ENCODE measurements at places on chromosomes 2 and 18.

DNA sequence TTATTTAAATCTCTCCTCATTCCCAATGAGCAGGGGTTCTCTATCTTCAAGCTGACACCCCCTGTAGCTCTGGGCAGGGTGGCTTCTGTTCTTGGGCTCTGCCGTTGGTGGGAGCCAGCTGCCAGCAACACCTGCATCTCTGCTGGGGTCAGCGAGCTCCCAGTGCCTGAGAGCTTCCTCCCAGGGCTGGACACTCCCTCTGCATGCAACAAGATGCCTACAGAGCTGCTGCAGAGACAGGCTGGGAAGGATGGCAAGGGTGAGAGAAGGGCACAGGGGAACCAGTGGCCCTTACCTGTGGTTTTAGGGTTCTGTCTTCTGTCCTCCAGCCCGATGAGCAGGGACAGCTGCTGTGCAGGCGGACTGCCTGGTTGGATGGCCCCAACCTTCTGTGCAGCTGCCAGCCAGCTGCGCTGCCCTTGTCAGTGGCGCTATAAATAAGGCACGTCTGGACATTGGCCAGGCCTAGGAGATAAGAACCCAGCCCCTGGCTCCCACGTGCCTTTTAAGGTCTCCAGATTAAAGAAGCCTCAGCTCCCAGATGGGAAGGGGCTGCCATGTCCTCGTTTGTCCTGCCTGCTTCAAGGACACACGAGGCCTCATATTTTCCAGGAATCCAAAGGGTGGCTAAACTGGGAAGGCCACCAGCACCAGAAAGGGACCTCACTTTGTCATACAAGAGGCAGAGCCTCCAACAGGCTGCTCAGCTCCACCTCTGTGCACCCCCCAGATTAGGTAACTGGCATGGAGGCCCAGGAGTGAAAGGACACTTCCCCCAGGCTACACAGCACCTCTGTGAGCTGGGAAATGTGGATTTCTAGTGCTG, 39.5 kb upstream of the FHL2 start:
- DNase-seq: no peak

DNA sequence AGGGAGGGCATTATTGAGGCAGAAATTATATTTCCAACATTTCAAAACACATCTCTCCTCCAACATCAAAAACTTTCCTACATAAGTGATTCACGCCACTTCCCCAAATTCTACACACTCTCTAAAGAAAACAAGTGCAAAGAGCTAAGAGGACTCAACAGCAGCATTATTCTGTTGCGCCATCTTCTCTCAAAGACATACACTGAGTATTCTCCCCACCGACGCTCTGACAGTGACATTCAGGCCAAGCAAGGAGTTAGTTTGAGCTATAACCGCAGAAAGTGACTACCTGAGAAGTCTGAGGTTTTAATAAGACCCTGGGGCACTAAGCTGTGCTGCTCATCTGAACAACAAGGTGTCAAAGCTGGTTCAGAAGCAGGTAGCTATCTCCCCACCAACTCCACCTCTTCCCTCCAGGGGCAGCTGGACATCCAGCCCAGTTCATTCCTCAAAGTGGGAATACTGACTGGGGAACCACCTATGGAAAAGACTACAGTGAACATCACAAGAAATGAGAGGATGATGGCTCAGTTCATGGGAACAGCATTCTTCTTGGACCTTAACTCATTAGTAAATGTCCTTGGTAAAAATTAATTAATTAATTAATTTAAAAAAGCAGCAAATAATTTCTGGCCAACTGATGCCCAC, 309.5 kb upstream of the CCDC68 start:
- DNase-seq: no peak

DNA sequence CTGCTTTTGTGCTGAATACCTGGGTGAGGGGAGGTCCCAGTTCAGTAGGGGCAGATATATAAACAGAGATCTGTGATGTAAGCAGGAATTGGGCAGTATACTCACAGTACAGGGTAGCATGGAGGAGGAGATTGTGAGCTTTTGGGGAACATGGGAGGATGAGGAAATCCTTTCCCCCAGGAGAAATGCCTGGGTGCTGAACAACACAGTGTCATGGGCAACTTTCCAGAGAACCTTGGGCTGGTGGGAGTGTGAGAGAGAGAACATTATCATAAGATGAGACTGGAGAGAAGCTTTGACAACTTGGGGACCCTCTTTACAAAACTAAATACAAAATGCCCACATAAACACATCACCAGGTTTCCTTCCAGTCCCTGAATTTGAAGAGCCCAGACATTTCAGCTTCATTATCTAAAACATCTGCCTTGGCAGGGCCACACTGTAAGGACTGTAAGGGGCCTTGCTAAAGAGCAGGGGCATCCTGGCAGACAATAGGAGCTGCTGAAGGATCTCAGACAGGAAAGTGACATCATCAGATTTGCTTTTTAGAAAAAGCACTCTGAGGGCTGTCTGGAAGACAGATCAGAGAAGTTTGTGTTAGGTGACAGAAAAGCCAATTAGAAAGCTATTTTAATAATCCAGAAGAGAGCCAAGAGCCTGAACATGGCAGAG, 303.1 kb upstream of the FBXO11 start:
- DNase-seq: no peak

DNA sequence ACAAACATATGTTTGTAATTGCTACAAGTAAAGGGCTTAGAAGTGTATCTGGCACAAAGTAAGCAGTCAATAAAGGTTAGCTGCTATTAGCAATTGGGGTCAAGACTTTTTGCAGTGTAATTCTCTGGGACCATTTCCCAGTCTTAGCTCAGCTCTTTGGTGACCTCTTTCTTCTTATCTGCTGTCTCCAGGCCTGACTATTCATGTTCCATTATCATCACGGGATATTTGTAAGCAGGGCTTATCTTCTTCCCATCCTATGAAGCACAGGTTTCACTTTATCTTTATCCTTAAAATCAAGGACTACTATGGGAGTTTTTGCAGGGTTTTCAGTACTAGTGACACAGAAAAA, 131.7 kb downstream of the DOCK10 start:
- DNase-seq: no peak

DNA sequence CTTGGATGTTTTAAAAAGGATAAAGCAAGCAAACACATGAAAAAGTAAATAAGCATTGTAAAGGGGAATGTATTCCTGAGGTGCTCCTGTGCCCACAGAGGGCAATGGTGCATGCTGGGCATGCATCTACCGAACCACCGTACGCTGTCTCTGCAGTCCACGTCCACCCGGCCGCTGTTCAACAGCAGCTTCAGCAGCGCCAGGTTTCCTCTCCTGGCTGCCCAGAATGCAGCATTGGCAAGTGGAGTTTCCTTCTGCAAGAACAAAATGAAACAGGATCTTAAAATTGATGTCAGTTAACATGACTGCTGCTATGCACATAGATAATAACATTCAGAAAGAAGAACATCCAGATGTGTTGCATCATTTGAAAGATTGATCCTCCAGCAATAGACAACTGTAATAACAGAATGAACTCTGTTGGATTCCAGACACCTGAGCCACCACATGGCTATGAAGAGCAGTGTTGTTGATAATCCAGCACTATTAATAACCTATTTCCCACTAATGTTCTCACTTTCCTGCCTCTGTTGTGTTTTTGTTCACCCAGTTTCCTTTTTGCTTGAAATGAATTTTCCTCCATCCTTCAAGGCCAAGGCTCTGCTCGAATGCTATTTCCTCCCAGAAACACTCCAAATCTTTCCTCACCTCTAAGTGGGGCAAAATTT, 13.6 kb downstream of the ANKRD29 start:
- DNase-seq: no peak

GRCh38 chr2:112834396-112835037, 2.1 kb downstream of the IL1B start:
- DNase-seq: no peak

Data from GM13976 (cell line).